D721Med (cell line): ENCODE measurements at places on chromosomes 4 and X.

DNA sequence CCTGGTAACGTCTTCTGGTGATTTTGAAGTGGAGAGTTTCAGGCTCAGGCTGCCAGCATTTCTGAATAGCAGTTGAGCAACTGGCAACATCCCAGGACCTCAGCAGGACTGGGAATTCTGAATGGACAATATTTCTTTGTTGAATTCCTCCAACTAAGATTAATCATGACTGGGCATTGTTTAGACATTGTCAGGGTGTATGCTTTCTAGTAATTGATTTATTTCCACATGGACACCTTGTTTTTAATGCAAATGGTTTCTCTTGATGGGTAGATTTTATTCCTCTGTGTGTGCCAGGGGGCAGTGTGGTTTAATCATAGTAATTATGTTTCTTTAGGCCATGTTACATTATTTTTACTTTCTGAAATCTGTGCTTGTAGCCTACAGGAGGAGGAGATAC is 1004.7 kb upstream of the LCORL start:
- DNase-seq, result no peak

GRCh38 chrX:100864657-100865391 is 9.3 kb downstream of the NOX1 start:
- DNase-seq, result no peak

- no peak for DNase-seq
These were observed 10.5 kb downstream of the PTTG2 start for GRCh38 chr4:37970702-37971101.

DNA sequence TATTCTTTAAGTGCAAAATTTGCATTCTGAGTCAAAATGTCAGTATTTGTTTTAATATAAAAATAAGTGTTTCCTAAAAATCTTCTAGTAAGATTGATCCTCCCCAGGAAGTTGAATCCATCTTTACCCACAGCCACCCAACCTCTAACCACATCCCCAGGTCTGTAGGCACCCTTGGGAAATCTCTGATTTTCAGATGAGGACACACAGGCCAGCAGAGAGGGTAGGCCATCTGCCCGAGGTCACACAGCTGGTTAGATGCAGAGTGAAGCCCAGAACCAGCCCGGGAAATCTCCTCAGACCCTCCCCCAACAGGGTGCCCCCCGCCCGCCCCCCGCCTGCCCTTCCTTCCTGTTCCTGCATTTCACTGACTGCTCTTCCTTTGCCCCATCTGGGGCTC is 277.5 kb downstream of the FBXW7 start:
- no peak for DNase-seq

- no peak for DNase-seq
These were observed 23.1 kb upstream of the GABRG1 start for GRCh38 chr4:46146993-46147392.
